Neural crest cell (in vitro differentiated cells): ENCODE measurements at places on chromosomes 7 and 10. TPM values are rescaled to one million over a fixed set of nuclear protein-coding genes. Genes with fewer than 3 reads are reported as not detected.
A peak's percentile ranks its signal among the peaks of the same experiment; 100 is the strongest.

DNA sequence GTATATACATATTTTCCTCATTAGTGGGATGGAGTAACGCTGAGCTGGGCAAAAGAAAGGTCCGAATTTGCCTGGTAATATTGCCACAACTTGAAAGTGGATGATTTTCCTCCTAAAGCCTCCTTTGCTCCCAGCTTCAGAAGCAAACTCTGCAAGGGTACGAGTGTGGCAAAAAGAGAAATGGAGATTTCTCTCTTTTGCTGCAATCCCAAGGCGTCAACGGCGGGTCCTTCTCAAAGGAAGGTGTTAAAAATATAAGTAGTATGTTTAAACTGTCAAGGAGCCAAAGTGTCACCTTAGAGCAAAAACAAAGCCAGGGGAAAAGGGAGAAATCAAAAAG, 12.4 kb upstream of the HOXA2 start:
- no peak overlapping the region for H3K27ac ChIP-seq
- peaks cover 4% of the 10 kb centered on the region for H3K36me3 ChIP-seq
- H3K4me1 ChIP-seq = peaks cover 30% of the 10 kb centered on the region
- peaks cover 96% of the 10 kb centered on the region for H3K27me3 ChIP-seq
- H3K4me3 ChIP-seq = peak overlapping the region; percentile 87

DNA sequence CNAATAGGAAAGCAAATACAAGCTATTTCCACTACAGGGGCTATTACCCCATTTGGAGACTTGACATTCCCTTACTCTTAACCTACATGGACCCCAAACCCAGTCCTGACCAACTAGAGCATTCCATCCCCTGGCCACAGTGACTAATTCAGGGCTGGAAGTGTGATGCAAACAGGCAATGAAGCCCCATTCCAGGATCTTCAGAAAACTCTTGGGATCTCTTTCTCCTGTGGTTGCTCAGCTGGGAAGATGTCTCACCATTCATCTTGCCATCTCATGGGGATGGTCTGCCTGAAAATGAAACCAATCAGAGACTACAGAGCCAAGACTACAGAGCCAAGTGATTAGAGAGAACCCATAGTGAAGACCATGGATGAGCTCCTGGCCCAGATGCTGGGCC, 206.2 kb downstream of the ZNF365 start:
- H3K36me3 ChIP-seq = no peaks in the 10 kb centered on the region
- H3K4me3 ChIP-seq = no peak overlapping the region
- no peaks in the 10 kb centered on the region for H3K4me1 ChIP-seq
- H3K27me3 ChIP-seq = no peaks in the 10 kb centered on the region
- no peak for DNase-seq
- H3K27ac ChIP-seq = no peak overlapping the region

GRCh38 chr10:103703941-103704919, 151.1 kb downstream of the SH3PXD2A start:
- H3K4me1 ChIP-seq = peaks cover 25% of the 10 kb centered on the region
- H3K27me3 ChIP-seq = no peaks in the 10 kb centered on the region
- H3K4me3 ChIP-seq = no peak overlapping the region
- peaks cover 5% of the 10 kb centered on the region for H3K36me3 ChIP-seq
- peak overlapping the region; percentile 19 for H3K27ac ChIP-seq

TCERG1L gene
- 0.71 and 0.96 TPM in 2 replicates for total RNA-seq

PLEKHS1 gene
- total RNA-seq = not detected in 2 replicates
